Activated CD4-positive, alpha-beta T cell treated with anti-CD3 and anti-CD28 coated beads, Interleukin-2, amount 10 ng/mL, durations not matched to agents 7 days and 5 days (primary cell): ENCODE measurements at places on chromosomes 11 and 22. TPM values are rescaled to one million over a fixed set of nuclear protein-coding genes. Genes with fewer than 3 reads are reported as not detected.
A peak's percentile ranks its signal among the peaks of the same experiment; 100 is the strongest.

GRCh38 chr22:48431014-48431413, 1396.7 kb downstream of the BRD1 start:
- no peaks in the 10 kb centered on the region for H3K27me3 ChIP-seq
- H3K4me3 ChIP-seq: no peak overlapping the region
- no peak overlapping the region for H3K27ac ChIP-seq
- no peaks in the 10 kb centered on the region for H3K36me3 ChIP-seq
- no peak for DNase-seq

- no peak for DNase-seq
- no peaks in the 10 kb centered on the region for H3K36me3 ChIP-seq
- no peaks in the 10 kb centered on the region for H3K4me1 ChIP-seq
- H3K4me3 ChIP-seq: no peak overlapping the region
- H3K27me3 ChIP-seq: peaks cover 10% of the 10 kb centered on the region
Observed at GRCh38 chr11:83317757-83318690, 31.9 kb upstream of the CCDC90B start.

GRCh38 chr11:1830322-1831223, 4.2 kb upstream of the SYT8 start:
- no peaks in the 10 kb centered on the region for H3K36me3 ChIP-seq
- peaks cover 5% of the 10 kb centered on the region for H3K27me3 ChIP-seq
- no peaks in the 10 kb centered on the region for H3K4me1 ChIP-seq
- no peak for DNase-seq

- no peaks in the 10 kb centered on the region for H3K36me3 ChIP-seq
- H3K27ac ChIP-seq: peak overlapping the region; percentile 42
- DNase-seq: no peak
- no peak overlapping the region for H3K4me3 ChIP-seq
- H3K27me3 ChIP-seq: no peaks in the 10 kb centered on the region
Observed at GRCh38 chr11:117195258-117195657, 3.9 kb upstream of the TAGLN start.

- no peak overlapping the region for H3K27ac ChIP-seq
- DNase-seq: no peak
- no peaks in the 10 kb centered on the region for H3K27me3 ChIP-seq
- H3K4me3 ChIP-seq: no peak overlapping the region
- peaks cover 38% of the 10 kb centered on the region for H3K36me3 ChIP-seq
- peaks cover 3% of the 10 kb centered on the region for H3K4me1 ChIP-seq
Observed at GRCh38 chr11:35725885-35726284, 63.3 kb downstream of the TRIM44 start.

GRCh38 chr22:37082251-37082873, 27.2 kb downstream of the TMPRSS6 start:
- no peaks in the 10 kb centered on the region for H3K27me3 ChIP-seq
- H3K4me3 ChIP-seq: no peak overlapping the region
- DNase-seq: peak; percentile 23
- H3K27ac ChIP-seq: peak overlapping the region; percentile 6

DNA sequence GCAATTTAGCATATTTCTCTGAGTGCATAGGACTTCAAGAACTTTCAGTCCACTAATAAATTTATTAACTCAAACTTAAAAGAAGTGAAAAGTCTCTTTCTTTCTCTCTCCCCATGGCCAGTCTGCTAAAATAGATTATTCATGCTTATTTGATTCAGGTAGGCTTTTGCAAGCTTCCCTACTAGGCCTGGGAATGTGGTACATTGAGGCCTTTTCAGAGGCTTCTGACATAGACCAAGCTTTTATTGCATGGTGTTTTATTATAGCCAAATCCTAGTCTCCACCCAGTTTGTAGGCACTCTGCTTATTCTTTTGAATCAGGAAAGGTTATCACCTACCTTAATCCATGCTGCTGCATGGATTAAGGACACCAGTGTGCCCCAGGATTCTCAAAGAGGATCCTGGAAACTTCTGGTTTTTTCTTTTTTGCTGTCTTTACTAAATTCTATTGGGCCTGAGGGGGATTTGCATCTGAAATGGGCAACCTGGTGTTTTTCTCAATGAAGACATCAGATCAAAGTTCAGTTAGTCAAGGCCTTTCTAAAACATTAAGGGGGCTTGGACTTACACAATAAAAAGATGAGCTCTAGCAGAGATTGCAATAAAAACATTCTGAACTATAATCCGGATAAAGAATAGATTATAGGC, 92.2 kb downstream of the ELP4 start:
- no peak overlapping the region for H3K4me3 ChIP-seq
- H3K36me3 ChIP-seq: peaks cover 2% of the 10 kb centered on the region
- no peak for DNase-seq
- no peaks in the 10 kb centered on the region for H3K27me3 ChIP-seq
- H3K4me1 ChIP-seq: no peaks in the 10 kb centered on the region

- no peak overlapping the region for H3K4me3 ChIP-seq
- no peaks in the 10 kb centered on the region for H3K36me3 ChIP-seq
- no peaks in the 10 kb centered on the region for H3K27me3 ChIP-seq
- DNase-seq: no peak
Observed at GRCh38 chr22:28023036-28023435, 104.0 kb upstream of the PITPNB start.

DNA sequence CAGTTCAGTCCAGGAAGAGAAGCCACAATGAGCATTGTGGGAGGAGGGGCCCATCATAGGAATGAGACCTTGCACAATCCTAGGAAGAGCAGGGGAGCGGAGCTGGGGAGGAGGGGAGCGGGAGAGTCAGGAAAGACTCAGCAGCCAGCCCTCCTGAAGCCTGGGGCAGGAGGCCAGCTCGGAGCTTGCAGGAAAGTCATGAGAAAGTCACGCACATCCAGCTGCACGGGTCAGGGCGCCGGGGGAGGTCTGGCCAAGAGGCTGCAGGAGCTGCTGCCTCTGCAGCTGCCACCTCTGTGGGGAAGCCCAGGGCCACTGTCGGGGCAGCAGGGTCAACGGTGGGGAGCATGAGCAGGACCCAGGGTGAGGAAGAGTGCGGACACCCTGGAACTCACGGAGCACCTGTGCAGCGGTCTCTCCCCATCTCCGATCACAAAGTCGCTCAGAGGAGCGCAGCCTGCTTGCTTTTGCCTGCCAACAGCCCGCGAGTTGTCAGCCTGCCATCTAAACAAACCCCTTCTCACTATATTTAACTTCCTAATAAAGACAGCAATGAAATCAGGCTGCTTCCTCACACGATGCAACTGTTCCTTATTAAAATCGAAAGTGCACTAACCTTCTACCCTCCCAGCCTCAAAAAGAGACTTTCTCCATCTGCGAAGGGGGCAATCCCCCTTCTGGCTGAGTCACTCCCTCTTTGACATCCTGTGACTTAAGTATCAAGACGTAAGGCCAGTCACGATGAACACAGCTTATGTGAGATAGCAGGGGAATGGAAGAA, 52.9 kb upstream of the RTL6 start:
- no peak overlapping the region for H3K4me3 ChIP-seq
- H3K27ac ChIP-seq: no peak overlapping the region
- H3K4me1 ChIP-seq: peaks cover 9% of the 10 kb centered on the region

- H3K27me3 ChIP-seq: no peaks in the 10 kb centered on the region
- no peak overlapping the region for H3K4me3 ChIP-seq
- DNase-seq: no peak
- H3K4me1 ChIP-seq: peaks cover 86% of the 10 kb centered on the region
- H3K36me3 ChIP-seq: peaks cover 61% of the 10 kb centered on the region
Observed at GRCh38 chr22:36350751-36351594, 36.8 kb downstream of the MYH9 start.

DNA sequence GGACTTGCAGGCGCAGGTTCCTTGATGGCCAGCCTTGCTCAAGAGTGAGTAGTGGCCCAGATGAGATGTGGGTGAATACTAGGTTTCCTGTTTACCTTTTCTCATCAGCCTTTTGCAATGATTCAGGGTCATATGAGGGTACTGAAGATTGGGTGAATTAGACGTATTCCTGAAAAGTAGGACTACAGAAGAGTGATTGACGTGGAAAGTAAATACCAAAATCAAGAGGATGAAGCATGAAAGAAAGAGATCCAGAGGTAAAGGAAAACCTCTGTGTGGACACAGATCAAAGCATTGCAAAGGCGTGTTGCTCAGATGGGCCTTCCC, 59.9 kb downstream of the CYB5R2 start:
- H3K27ac ChIP-seq: no peak overlapping the region
- no peak overlapping the region for H3K4me3 ChIP-seq
- no peaks in the 10 kb centered on the region for H3K27me3 ChIP-seq
- no peaks in the 10 kb centered on the region for H3K4me1 ChIP-seq
- H3K36me3 ChIP-seq: peaks cover 6% of the 10 kb centered on the region

DNA sequence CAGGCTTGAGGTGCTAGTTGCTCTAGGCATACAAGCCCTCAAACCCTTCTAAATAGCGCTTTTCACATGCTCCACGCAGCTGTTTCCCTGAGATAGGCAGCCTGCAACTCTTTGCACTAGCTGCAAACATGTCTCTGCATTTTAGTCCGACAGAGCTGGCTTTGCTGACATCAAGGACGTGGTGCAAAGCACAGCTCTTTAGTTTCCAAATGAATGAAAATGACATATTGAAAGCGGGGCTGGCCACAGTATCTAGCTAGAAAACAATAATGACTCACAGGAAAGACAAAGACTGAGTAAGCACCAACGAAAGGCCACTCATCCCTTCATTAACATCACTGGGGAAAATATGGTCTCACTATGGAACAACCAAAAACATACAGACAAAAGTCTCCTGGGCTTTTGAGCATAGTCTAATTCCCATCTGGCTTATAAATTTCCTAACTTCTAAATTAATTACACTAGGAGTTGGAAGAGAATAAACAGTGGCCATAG, 15.3 kb upstream of the ZC3H12C start:
- no peaks in the 10 kb centered on the region for H3K36me3 ChIP-seq
- DNase-seq: peak; percentile 21
- H3K27me3 ChIP-seq: peaks cover 16% of the 10 kb centered on the region
- H3K4me3 ChIP-seq: no peak overlapping the region
- H3K4me1 ChIP-seq: peaks cover 13% of the 10 kb centered on the region

DNA sequence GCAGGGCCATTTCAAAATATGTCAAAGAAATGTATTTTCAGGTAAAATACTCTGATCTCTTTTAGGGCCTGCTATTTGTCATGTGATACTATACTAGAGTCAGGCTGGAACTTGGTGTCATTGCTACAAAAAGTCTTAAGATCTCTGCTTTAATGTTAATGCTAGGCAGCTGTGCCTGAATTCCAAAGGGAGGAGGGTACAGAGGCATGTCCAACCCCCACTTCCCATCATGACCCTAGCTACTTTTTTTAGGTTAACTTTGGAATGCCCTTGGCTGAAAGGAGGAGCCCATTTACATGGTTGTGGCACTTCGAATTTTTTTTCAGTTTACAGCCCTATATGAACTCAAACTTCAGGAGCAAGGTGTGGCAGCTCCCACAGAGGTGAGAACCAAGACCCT, 58.1 kb downstream of the OSBP2 start:
- no peak overlapping the region for H3K27ac ChIP-seq
- no peaks in the 10 kb centered on the region for H3K27me3 ChIP-seq
- H3K36me3 ChIP-seq: no peaks in the 10 kb centered on the region
- no peak overlapping the region for H3K4me3 ChIP-seq
- no peak for DNase-seq

DNA sequence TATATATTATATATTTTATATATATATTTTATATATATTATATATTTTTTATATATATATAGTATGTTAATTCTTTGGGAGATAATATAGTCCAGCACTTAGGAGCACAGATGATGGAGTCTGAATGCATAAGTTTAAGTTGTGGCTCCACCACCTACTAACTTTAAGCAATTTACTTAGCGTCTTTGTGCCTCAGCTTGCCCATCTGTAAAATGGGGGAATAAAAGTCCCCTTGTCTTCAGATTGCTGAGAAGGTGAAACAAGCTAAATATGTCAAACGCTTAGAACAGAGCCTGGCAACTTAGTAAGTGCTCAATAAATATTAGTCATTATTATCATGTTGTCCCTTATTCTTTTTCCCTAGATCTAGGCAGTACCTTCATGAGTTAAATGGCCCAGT, 27.5 kb downstream of the DSCAML1 start:
- no peak for DNase-seq
- no peaks in the 10 kb centered on the region for H3K4me1 ChIP-seq
- H3K4me3 ChIP-seq: no peak overlapping the region
- H3K36me3 ChIP-seq: no peaks in the 10 kb centered on the region
- H3K27ac ChIP-seq: no peak overlapping the region

GRCh38 chr22:49561976-49562375, 265.7 kb downstream of the BRD1 start:
- H3K4me3 ChIP-seq: no peak overlapping the region
- H3K27me3 ChIP-seq: no peaks in the 10 kb centered on the region
- no peak overlapping the region for H3K27ac ChIP-seq
- H3K36me3 ChIP-seq: peaks cover 10% of the 10 kb centered on the region
- H3K4me1 ChIP-seq: no peaks in the 10 kb centered on the region
- no peak for DNase-seq

- no peaks in the 10 kb centered on the region for H3K36me3 ChIP-seq
- H3K4me3 ChIP-seq: no peak overlapping the region
- H3K27me3 ChIP-seq: no peaks in the 10 kb centered on the region
- peaks cover 21% of the 10 kb centered on the region for H3K4me1 ChIP-seq
- no peak overlapping the region for H3K27ac ChIP-seq
Observed at GRCh38 chr11:9219572-9219971, 45.6 kb downstream of the DENND5A start.

DNA sequence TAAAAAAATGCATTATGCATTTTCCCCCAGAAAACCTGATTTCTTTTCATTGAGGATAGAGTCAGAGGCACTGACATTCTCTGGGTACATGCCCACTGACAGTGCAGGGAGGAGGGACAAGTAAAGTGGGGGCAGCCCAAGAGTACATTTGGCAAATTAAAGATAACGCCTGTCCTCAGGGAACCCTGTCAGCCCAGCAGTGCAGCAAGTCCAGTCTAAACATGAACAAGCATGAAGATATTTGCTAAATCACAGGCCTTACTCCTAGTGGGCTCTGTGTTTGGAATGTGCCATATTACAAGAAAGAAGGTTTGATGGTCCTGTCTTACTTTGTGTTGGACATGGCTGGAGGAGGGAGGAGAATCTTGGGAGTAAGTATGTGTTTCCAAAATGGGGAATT, 37.9 kb downstream of the AMOTL1 start:
- no peaks in the 10 kb centered on the region for H3K4me1 ChIP-seq
- no peak for DNase-seq
- H3K36me3 ChIP-seq: no peaks in the 10 kb centered on the region
- no peak overlapping the region for H3K4me3 ChIP-seq

- DNase-seq: no peak
- no peak overlapping the region for H3K27ac ChIP-seq
- H3K4me1 ChIP-seq: no peaks in the 10 kb centered on the region
- H3K36me3 ChIP-seq: no peaks in the 10 kb centered on the region
- H3K4me3 ChIP-seq: no peak overlapping the region
- peaks cover 2% of the 10 kb centered on the region for H3K27me3 ChIP-seq
Observed at GRCh38 chr11:32141745-32142546, 51.1 kb downstream of the RCN1 start.

GRCh38 chr22:37420686-37421467, 6.4 kb downstream of the ELFN2 start:
- peaks cover 66% of the 10 kb centered on the region for H3K27me3 ChIP-seq
- no peak overlapping the region for H3K27ac ChIP-seq
- peak overlapping the region; percentile 53 for H3K4me3 ChIP-seq
- no peaks in the 10 kb centered on the region for H3K36me3 ChIP-seq

GRCh38 chr11:75133976-75134375, 16.9 kb upstream of the SLCO2B1 start:
- no peak overlapping the region for H3K27ac ChIP-seq
- no peak for DNase-seq
- H3K36me3 ChIP-seq: no peaks in the 10 kb centered on the region
- no peak overlapping the region for H3K4me3 ChIP-seq
- H3K27me3 ChIP-seq: peaks cover 22% of the 10 kb centered on the region

The RTN4RL2 gene
- 0.35 TPM for total RNA-seq

The SWAP70 gene
- total RNA-seq: 9.0 TPM

The PIWIL4 gene
- total RNA-seq: 0.55 TPM

The NLRP10 gene
- total RNA-seq: not detected

The TMEM218 gene
- total RNA-seq: 16.3 TPM

The DDX25 gene
- 0.12 TPM for total RNA-seq

The CHRM1 gene
- not detected for total RNA-seq

The ILK gene
- 155 TPM for total RNA-seq
